ENCODE measurements at places on chromosomes 6 and 20. TPM values are rescaled to one million over a fixed set of nuclear protein-coding genes. Genes with fewer than 3 reads are reported as not detected.

GRCh38 chr20:56857950-56858349 lies 228.8 kb downstream of the TFAP2C start:
- DNase-seq: no peak

DNA sequence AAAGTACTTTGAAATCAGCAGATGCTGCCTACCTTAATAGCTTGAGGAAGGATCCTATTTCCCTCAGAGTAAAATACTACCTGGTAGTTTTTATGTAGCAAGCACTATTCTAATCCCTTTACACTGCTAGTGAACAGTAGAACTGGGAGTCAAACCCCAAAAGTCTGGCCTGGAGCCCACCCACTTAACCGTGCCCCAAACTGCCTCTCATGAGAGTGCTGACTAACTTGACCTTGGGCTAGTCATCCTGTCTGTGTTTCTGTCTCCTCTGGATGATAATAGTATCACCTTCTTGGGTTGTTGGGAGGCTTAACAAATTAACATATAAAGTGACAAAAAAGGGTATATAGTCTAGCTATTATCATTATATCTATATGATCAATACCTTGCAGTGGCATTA lies 140.5 kb downstream of the RCAN2 start:
- DNase-seq: no peak

DNA sequence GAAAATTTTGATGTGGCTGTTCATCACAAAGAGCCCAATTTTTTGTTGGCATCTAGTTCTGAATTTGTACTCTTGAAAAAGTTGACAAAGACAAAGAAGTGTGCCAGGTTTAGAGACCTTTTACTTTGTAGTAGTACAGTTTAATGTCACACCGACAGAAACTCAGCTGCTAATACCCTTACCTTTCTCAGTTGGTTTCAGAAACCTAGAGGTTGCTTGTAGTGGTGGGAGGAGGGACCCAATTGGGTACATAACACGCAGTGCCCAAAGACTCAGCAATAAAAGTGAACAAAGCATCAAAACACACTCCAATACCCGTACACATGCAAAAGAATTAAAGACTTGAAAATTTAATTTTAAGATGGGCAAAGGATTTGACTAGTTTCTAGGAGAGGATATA lies 203.7 kb downstream of the CDKAL1 start:
- DNase-seq: no peak

GRCh38 chr6:132481189-132481588 lies 31.7 kb downstream of the STX7 start:
- DNase-seq: no peak

DNA sequence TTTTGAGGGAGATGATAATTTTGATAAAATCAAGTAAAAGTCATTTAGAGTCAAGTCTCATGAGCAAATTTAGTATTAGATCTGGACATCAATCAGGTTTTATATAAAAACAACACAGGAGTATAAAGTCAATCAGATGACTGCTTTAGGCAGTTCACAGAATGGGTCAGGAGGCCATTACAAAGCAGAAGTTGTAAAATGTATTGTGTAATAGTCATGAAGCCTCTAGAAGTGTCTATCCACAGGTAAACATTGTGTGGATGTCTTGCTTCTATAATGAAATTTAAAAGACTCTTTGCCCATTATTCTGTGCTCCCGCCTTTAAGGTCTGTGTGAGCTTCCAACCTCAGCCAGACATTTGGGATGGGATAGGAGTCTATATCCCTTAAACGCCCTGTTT lies 28.8 kb downstream of the MAP7 start:
- DNase-seq: no peak

GRCh38 chr6:90611543-90612312 lies 24.9 kb upstream of the MAP3K7 start:
- DNase-seq: no peak

DNA sequence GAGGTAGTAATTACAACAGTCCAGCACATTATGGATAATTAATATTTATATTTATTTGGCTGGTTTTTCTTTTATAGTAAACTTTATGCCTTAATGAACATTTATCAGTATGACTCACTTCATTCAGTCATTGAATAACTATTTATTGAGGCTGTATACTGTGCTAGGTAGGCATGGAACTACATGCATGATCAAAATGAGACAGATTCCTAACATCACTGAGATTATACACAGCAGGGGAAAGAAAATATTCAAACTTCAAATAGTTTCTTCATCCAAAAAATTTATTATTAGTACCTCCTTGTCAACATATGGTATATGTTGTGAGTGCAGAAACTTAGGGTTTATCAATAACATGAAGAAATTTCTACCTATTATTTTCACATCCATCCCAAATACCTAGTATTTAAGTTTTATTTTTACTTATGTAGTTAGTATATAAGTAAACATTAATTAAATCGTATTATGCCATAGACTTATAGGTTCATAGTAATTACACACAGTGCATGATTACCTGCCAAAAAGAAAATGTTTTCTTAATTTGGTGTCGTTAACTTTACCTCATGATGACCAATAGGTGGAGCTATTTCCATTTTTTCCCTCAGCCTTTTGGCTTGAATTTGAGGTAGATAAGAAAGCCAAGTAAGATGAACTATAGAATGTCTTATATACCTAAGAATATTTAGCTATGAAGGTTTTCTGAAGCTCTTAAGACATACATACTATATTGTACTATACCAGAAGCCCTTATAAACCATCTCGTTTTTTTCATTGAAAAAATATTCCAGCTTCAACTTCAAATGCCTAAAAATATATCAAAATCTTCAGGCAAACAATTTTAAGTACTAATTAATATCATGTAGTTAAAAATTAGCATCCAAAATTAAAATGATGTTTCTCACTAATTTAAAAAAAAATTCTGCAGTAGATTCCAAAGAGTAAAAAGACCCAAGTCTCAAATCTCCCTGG lies 12.5 kb upstream of the TMEM30A start:
- DNase-seq: no peak

- DNase-seq: no peak
These were observed 950 bp downstream of the KCTD20 start for GRCh38 chr6:36443471-36444428.

GRCh38 chr20:57381596-57382503 lies 9.3 kb upstream of the RBM38 start:
- DNase-seq: no peak

DNA sequence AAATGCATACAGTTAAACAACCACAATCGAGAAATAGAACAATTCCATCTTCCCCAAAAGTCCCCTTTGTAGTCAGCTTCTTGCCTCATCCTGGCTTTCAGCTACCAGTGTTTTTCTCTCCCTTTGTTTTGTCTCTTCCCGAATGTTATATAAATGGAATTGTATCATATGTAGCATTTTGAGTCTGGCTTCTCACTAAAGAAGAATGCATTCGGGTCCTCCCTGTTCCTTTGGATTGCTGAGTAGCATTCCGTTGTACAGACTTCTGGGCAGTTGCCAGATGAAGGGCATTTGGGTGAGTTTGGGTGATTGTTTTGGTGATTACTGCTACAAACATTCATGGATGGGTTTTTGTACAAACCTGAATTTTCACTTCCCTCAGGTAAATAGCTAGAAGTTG lies 27.8 kb downstream of the PRPH2 start:
- no peak for DNase-seq

- DNase-seq: no peak
These were observed 19.2 kb upstream of the CDKN1A start for GRCh38 chr6:36659271-36659670.

GRCh38 chr20:35828916-35829315 lies 57.1 kb downstream of the PHF20 start:
- no peak for DNase-seq

DNA sequence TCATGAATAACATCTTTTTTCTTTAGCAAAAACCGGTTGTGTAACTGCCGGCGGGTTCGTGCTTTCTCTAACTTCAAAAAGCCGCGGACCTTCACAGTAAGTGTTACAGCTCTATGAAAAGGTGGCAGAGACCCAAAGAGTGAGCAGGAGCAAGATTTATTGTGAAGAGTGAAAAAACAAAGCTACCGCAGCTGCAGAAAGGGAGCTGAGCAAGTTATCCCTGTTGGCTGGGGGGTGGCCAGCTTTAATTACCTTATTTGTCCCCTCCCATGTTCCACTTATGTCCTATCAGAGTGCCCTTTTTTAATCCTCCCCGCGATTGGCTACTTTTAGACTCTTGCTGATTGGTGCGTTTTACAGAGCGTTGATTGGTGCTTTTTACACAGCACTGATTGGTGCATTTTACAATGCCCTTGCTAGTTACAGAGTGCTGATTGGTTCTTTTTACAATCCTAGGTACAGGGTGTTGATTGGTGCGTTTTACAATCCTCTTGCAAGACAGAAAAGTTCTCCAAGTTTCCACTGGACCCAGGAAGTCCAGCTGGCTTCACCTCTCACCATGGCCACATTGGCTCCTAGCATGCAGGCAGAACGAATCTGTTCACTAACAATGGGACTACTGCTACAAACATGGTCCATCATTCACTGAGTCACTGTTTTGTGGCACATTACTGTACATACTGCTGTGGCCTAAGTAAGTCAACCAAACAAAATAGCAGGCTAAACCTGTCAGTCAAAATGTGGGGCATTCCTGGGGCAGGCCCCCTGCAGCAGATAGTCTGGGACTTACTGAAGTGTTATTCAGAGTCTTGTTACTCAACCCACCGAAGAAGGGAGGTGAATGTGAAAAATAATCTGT lies 52.8 kb downstream of the MYLIP start:
- no peak for DNase-seq

DNA sequence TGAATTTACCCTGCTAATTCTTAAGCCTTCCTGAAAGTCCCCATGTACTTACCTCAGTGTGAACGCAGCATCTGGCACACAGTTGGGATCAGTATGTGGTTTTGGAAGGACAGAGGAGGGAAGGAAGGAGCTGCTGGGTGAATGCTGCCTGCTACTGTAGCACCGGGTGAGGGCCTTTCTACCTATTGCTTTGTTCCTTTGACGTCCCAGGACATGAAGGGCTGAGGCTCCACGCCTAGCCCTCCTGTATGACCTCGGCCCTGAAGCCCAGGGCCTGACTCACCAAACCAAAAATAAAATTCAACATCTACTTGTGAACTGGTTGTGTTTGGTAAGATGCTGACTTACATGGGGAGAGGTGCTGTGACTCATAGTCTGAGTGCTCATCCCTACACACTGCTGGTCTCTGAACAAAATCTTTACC lies 51.1 kb downstream of the ARID1B start:
- DNase-seq: no peak

BCL2L1 gene
- total RNA-seq: 57.2 TPM

SLC22A3 gene
- 16.5 TPM for total RNA-seq

PPP1R14C gene
- 23.8 TPM for total RNA-seq

VSTM2L gene
- not detected for total RNA-seq

SIRPA gene
- 52.3 TPM for total RNA-seq

PDE10A gene
- total RNA-seq: 15.0 TPM

PCMT1 gene
- total RNA-seq: 105 TPM

OR2J1 gene
- not detected for total RNA-seq

Measured in vagina (tissue), 2 donors.